ENCODE measurements at places on chromosomes 4 and X. TPM values are rescaled to one million over a fixed set of nuclear protein-coding genes. Genes with fewer than 3 reads are reported as not detected.

The CYLC1 gene
- total RNA-seq, result not detected

The CT45A2 gene
- not detected for total RNA-seq

DNA sequence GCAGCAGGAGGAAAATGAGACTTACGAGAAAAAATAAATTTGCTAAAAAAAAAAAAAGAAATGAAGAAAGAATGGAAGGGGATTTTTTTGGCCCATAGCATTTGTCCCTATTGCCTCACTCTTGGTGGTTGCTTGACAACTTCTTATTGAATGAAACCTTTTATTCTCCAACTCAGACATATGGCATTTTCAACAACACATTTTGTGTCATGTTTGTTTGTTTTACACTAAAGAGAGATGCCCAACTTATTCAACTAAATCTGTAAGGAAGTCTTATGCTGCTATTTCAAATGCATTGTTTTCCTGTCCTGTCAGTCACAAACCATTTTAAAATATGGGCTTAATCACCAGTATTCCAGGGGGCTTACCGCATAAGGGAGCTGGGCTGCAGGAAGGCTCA is 409.1 kb upstream of the TENM3 start:
- H3K4me3 ChIP-seq, result no peak overlapping the region
- no peak overlapping the region for H3K27ac ChIP-seq
- no peaks in the 10 kb centered on the region for H3K27me3 ChIP-seq
- no peaks in the 10 kb centered on the region for H3K36me3 ChIP-seq
- peaks cover 6% of the 10 kb centered on the region for H3K4me1 ChIP-seq

DNA sequence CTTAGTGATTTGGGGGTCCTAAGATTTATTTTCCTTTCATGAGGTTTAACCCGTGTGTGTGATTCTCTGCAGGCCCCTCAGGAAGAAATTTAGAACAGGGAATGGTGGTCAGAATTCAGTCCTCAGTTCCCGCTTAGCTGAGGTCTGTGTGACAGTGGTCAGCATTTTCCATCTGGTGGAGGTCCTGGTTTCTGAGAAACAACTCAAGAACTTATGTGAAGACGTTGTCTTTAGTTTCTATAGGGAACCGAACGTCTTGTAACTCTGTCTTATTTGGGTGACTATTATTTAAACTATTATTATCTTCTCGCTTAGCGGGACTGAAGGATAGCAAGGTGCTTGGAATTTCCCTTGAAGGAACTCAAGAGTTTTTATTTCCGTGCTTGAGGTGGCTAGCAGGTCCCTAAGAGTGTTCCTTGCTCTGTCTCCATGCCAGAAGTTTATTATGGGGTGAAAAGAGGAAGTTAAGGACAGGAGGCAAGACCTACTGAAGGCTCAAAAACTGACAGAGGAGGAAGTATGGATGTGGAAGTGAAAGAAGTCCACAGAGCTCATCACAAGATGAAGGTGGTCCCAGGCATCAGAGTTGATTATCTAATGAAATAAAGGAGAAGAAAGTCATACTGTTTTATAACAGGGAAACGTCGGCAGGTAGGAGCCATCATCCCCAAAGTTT is 9.4 kb downstream of the MGST2 start:
- H3K27ac ChIP-seq, result no peak overlapping the region
- DNase-seq, result no peak
- no peak overlapping the region for H3K4me3 ChIP-seq
- H3K36me3 ChIP-seq, result peaks cover 14% of the 10 kb centered on the region
- H3K4me1 ChIP-seq, result peaks cover 24% of the 10 kb centered on the region

DNA sequence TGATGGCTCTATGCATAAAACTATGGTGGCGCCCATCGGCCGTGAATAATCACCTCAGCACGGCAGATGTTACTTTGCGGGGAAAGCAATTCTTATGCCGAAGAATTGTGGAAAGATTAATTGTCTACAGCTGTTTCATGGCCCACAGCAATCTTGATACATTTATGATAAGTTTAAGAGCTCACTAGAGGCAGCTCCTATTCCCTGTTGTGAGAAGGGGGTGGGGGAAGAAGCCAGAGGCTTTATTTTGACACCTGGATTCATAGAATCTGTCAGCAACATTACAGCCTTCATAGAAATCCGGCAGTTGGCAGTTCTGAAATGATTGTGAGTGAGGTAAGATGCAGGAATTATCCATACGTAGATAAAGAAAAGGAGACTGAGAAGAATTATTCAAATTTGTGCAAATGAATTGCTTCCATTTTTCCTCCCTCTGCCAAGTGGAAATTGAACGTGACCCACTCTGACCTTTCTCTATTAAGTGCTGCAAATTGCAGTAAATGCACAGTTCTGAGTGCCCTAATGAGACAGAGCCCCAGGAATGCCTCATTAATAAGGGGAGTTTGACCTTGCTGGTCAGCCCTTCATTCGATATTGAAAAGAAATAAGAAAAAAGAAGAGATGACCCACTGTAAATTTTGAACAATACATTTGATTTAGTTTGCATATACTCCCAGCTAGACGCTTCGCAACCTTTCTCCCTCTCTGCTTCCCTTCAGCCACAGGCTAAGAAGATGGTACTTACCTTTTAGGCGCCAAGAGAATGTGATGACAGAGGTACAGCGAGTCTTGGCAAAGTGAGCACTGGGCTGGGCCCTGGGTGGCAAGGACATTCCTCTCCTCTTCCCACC is 188.8 kb downstream of the GPAT3 start:
- H3K36me3 ChIP-seq, result no peaks in the 10 kb centered on the region
- H3K4me3 ChIP-seq, result no peak overlapping the region
- no peak overlapping the region for H3K27ac ChIP-seq
- no peaks in the 10 kb centered on the region for H3K27me3 ChIP-seq
- H3K4me1 ChIP-seq, result peaks cover 13% of the 10 kb centered on the region

The TEX13B gene
- total RNA-seq, result 3.4 TPM

DNA sequence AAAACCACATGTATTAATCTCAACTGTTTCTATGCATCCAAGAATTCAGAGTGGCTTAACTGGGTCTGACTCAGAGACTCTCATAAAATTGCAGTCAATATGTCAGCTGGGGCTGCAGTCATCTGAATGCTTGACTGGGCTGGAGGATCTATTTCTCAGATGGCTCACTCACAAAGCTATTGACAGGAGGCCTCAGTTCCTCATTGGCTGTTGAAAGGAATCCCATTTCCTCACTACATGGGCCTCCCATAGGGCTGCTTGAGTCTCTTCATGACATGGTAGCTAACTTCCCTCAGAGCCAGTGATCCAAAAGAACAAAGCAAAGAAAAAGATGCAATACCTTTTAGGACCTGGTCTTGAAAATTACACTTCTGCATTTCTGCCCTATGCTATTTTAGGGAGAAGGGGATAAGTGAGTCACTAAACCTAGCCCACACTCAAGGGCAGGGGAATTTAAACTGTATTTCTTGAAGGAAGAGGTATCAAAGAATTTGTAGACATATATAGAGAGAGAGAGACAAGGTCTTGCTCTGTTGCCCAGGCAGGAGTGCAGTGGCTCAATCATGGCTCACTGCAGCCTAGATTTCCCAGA is 9.8 kb downstream of the SCFD2 start:
- H3K27ac ChIP-seq, result no peak overlapping the region
- no peak for DNase-seq
- peaks cover 33% of the 10 kb centered on the region for H3K36me3 ChIP-seq
- no peaks in the 10 kb centered on the region for H3K27me3 ChIP-seq
- 0 out of 2 replicates have a peak, but pooled peaks cover 3% of the 10 kb centered on the region for H3K4me1 ChIP-seq

GRCh38 chr4:8236106-8236919 is 33.2 kb upstream of the HTRA3 start:
- H3K4me3 ChIP-seq, result no peak overlapping the region
- H3K4me1 ChIP-seq, result no peaks in the 10 kb centered on the region
- no peaks in the 10 kb centered on the region for H3K27me3 ChIP-seq
- no peak overlapping the region for H3K27ac ChIP-seq
- no peak for DNase-seq
- H3K36me3 ChIP-seq, result no peaks in the 10 kb centered on the region

GRCh38 chr4:72690771-72691170 is 121.8 kb upstream of the ADAMTS3 start:
- no peak overlapping the region for H3K4me3 ChIP-seq
- no peaks in the 10 kb centered on the region for H3K4me1 ChIP-seq
- no peaks in the 10 kb centered on the region for H3K36me3 ChIP-seq
- no peak overlapping the region for H3K27ac ChIP-seq

DNA sequence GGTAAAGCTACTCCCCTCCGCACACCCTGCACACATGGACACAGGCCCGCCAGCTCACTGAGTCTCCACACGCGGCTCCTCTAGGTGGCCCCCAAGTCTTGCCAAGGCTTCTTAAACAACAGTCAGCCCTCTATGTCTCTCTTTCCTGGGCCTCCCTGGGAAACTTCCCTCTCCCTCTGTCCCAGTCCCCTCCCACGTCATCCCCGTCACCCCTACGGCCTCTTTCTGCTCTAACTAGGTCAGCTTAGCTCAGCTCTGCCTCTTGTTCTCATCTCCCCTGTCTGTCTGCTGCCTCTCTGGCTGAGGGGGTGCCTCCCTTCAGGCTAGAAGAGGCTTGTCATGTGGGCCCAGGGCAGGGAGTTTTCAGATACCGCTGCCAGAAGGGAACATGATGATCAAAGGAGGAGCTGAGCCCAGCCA is 38.8 kb downstream of the SEPTIN6 start:
- peaks cover 19% of the 10 kb centered on the region for H3K4me1 ChIP-seq
- DNase-seq, result no peak
- no peak overlapping the region for H3K4me3 ChIP-seq
- no peaks in the 10 kb centered on the region for H3K27me3 ChIP-seq

DNA sequence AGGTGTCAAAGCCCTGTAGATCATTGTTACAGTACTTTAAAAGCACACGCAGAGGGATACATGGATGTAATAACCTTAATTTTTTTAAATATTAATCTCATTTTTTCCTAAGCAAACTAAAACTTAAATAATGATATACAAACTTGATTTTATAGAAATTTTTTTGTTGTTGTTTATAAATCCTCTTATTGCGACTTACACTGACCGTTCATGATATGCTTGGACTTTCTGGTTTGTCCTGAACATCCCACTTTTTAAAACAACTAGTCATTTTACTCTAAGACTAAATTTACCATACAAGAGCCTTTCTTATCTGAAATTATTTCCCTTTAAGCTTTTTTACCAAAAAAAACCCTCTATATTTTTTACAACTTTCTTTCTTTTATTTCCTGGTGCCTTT is 2106.0 kb downstream of the PCDH7 start:
- H3K27ac ChIP-seq, result no peak overlapping the region
- peaks cover 5% of the 10 kb centered on the region for H3K27me3 ChIP-seq
- no peak overlapping the region for H3K4me3 ChIP-seq
- no peaks in the 10 kb centered on the region for H3K4me1 ChIP-seq

GRCh38 chrX:81367291-81367690 is 165.4 kb downstream of the SH3BGRL start:
- no peaks in the 10 kb centered on the region for H3K36me3 ChIP-seq
- no peaks in the 10 kb centered on the region for H3K4me1 ChIP-seq
- H3K27me3 ChIP-seq, result no peaks in the 10 kb centered on the region
- no peak for DNase-seq
- H3K27ac ChIP-seq, result no peak overlapping the region

- no peak for DNase-seq
- no peak overlapping the region for H3K27ac ChIP-seq
- H3K36me3 ChIP-seq, result no peaks in the 10 kb centered on the region
- H3K4me3 ChIP-seq, result no peak overlapping the region
Observed at GRCh38 chr4:81204571-81204970, 10.5 kb downstream of the PRKG2 start.

GRCh38 chr4:83108101-83108861 is 6.2 kb downstream of the PLAC8 start:
- H3K4me1 ChIP-seq, result peaks cover 23% of the 10 kb centered on the region
- H3K27ac ChIP-seq, result no peak overlapping the region
- peak overlapping the region; percentile 81 for H3K4me3 ChIP-seq
- DNase-seq, result peak; percentile 19

GRCh38 chr4:57501720-57502119 is 391.5 kb upstream of the IGFBP7 start:
- H3K27ac ChIP-seq, result no peak overlapping the region
- no peak overlapping the region for H3K4me3 ChIP-seq
- H3K27me3 ChIP-seq, result no peaks in the 10 kb centered on the region
- no peaks in the 10 kb centered on the region for H3K36me3 ChIP-seq

The MAGEC2 gene
- total RNA-seq, result 0.09 TPM

GRCh38 chrX:46649421-46650260 is 76.1 kb downstream of the CHST7 start:
- H3K27me3 ChIP-seq, result no peaks in the 10 kb centered on the region
- no peak overlapping the region for H3K4me3 ChIP-seq
- H3K4me1 ChIP-seq, result peaks cover 55% of the 10 kb centered on the region

- peaks cover 9% of the 10 kb centered on the region for H3K36me3 ChIP-seq
- no peak for DNase-seq
- no peak overlapping the region for H3K4me3 ChIP-seq
Observed at GRCh38 chrX:126770179-126770578, 49.4 kb upstream of the PRR32 start.

DNA sequence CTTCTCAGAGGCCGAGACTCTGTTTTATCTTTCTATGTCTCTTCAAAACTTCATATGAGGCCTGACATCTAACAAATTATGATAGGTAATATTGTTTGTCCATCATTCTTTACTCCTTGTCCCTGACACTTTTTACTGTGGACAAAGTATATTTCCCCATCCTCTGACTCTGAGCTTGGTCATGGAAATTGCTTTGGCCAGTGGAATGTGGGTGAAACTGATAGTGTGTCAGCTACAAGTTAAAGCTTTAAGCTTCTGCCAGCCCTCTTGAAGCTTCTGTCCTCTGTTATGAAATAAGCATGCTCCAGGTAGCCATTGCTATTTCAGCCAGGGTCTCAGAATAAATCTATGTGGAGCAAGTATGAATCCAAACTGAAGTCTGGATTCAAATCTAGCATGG is 604.6 kb downstream of the BCOR start:
- no peaks in the 10 kb centered on the region for H3K36me3 ChIP-seq
- no peaks in the 10 kb centered on the region for H3K27me3 ChIP-seq
- no peak overlapping the region for H3K4me3 ChIP-seq
- H3K4me1 ChIP-seq, result peaks cover 3% of the 10 kb centered on the region

- H3K27me3 ChIP-seq, result no peaks in the 10 kb centered on the region
- H3K4me1 ChIP-seq, result no peaks in the 10 kb centered on the region
- H3K27ac ChIP-seq, result no peak overlapping the region
- peaks cover 25% of the 10 kb centered on the region for H3K36me3 ChIP-seq
- no peak for DNase-seq
Observed at GRCh38 chr4:6297266-6297815, 27.7 kb downstream of the WFS1 start.

The ITM2A gene
- 43.4 TPM for total RNA-seq

The HDX gene
- total RNA-seq, result 5.5 TPM

- H3K27me3 ChIP-seq, result no peaks in the 10 kb centered on the region
- no peak overlapping the region for H3K27ac ChIP-seq
- peaks cover 3% of the 10 kb centered on the region for H3K36me3 ChIP-seq
- peak; percentile 26 for DNase-seq
- H3K4me1 ChIP-seq, result peaks cover 25% of the 10 kb centered on the region
Observed at GRCh38 chr4:55553441-55554201, 6.9 kb upstream of the CLOCK start.

- no peaks in the 10 kb centered on the region for H3K27me3 ChIP-seq
- H3K36me3 ChIP-seq, result 0 out of 2 replicates have a peak, but pooled peaks cover 3% of the 10 kb centered on the region
- DNase-seq, result no peak
- H3K4me1 ChIP-seq, result peaks cover 13% of the 10 kb centered on the region
Observed at GRCh38 chr4:155961575-155961974, 7.9 kb upstream of the CTSO start.
